ENCODE measurements at places on chromosomes 5 and 9. TPM values are rescaled to one million over a fixed set of nuclear protein-coding genes. Genes with fewer than 3 reads are reported as not detected.

GRCh38 chr9:86659413-86660046, 287.8 kb downstream of the GAS1 start:
- H3K27ac ChIP-seq, result peak overlapping the region; percentile 14
- H3K4me1 ChIP-seq, result peaks cover 5% of the 10 kb centered on the region
- H3K36me3 ChIP-seq, result no peaks in the 10 kb centered on the region
- H3K27me3 ChIP-seq, result peaks cover 11% of the 10 kb centered on the region
- no peak for DNase-seq

DNA sequence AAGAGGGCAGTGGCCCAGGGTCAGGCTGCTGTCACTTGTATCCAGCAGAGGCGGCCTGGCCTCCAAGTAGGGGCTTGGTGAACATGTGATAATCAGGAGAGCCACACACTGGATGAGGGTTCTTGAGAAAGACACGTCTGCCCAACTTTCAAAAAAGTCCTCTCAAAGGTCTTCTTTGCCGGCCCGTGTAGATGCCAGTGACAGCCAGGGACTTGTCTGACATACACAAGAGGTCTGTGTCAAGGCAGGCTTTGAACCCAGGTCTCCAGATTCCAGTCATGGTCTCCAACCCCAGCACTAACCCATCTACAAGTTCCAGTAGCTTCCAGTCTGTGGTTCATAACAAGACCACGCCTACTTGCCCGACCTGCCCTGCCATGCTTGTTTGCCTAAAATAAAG, 7.9 kb upstream of the AMBP start:
- H3K27ac ChIP-seq, result no peak overlapping the region
- peaks cover 3% of the 10 kb centered on the region for H3K36me3 ChIP-seq
- no peak overlapping the region for H3K4me3 ChIP-seq
- peaks cover 4% of the 10 kb centered on the region for H3K27me3 ChIP-seq

- H3K4me1 ChIP-seq, result peaks cover 16% of the 10 kb centered on the region
- H3K27ac ChIP-seq, result peak overlapping the region; percentile 11
- no peaks in the 10 kb centered on the region for H3K27me3 ChIP-seq
- no peaks in the 10 kb centered on the region for H3K36me3 ChIP-seq
- peak; percentile 32 for DNase-seq
Observed at GRCh38 chr9:121748074-121748473, 96.6 kb downstream of the DAB2IP start.

GRCh38 chr5:146410272-146410671, 36.9 kb upstream of the TCERG1 start:
- no peaks in the 10 kb centered on the region for H3K4me1 ChIP-seq
- no peak overlapping the region for H3K27ac ChIP-seq
- no peak overlapping the region for H3K4me3 ChIP-seq
- DNase-seq, result no peak
- H3K36me3 ChIP-seq, result no peaks in the 10 kb centered on the region

- no peak overlapping the region for H3K27ac ChIP-seq
- H3K36me3 ChIP-seq, result peaks cover 5% of the 10 kb centered on the region
- H3K27me3 ChIP-seq, result peaks cover 84% of the 10 kb centered on the region
- H3K4me1 ChIP-seq, result peaks cover 11% of the 10 kb centered on the region
- DNase-seq, result no peak
- H3K4me3 ChIP-seq, result peak overlapping the region; percentile 54
Observed at GRCh38 chr9:101737705-101738565, 512 bp downstream of the GRIN3A start.

- H3K27ac ChIP-seq, result no peak overlapping the region
- peaks cover 10% of the 10 kb centered on the region for H3K27me3 ChIP-seq
- DNase-seq, result no peak
- no peak overlapping the region for H3K4me3 ChIP-seq
- H3K36me3 ChIP-seq, result no peaks in the 10 kb centered on the region
- no peaks in the 10 kb centered on the region for H3K4me1 ChIP-seq
Observed at GRCh38 chr5:168693297-168693696, 114.1 kb upstream of the PANK3 start.

The CARTPT gene
- total RNA-seq, result not detected

- no peaks in the 10 kb centered on the region for H3K36me3 ChIP-seq
- no peak overlapping the region for H3K27ac ChIP-seq
- DNase-seq, result no peak
- no peaks in the 10 kb centered on the region for H3K27me3 ChIP-seq
Observed at GRCh38 chr9:107593224-107593870, 103.8 kb upstream of the KLF4 start.

DNA sequence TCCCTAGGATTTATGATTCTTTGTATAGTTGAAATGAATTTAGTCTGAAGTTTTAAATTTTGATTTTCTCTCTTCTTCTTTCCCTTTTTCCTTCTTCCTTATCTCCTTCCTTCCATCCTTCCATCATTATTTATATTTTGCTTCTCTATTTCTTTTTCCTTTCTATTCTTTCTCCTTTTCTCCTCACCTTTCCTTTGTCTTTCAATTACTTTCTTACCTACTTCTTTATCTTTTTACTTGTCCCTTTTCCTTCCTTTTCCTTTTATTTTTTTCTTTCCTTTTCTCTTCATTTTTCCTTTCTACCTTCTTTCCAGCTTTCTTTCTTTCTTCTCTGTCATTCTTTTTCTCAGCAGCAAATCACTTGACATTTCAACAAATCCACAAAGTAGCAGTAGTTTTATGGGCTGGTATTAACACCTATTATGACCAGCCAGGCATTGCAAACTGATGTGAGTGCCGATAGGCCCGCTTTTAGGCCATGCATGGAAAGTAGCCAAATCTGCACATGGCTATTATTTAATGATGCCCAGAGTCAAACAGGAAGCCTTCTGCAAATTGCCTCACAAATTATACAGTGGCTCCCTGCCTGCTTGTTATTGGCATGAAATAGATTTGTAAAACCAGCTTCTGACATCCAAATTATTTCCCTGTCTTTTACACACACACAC, 37.1 kb upstream of the NR3C1 start:
- no peaks in the 10 kb centered on the region for H3K27me3 ChIP-seq
- no peak overlapping the region for H3K4me3 ChIP-seq
- no peak for DNase-seq
- no peaks in the 10 kb centered on the region for H3K36me3 ChIP-seq

The TMC1 gene
- total RNA-seq, result not detected

GRCh38 chr5:177410575-177410974, 1.2 kb upstream of the F12 start:
- peaks cover 48% of the 10 kb centered on the region for H3K4me1 ChIP-seq
- H3K27ac ChIP-seq, result no peak overlapping the region
- H3K27me3 ChIP-seq, result no peaks in the 10 kb centered on the region
- H3K4me3 ChIP-seq, result no peak overlapping the region
- no peaks in the 10 kb centered on the region for H3K36me3 ChIP-seq

The PGGT1B gene
- total RNA-seq, result 42.6 TPM

The SLC34A3 gene
- total RNA-seq, result not detected

The COMMD10 gene
- total RNA-seq, result 29.0 TPM

- no peaks in the 10 kb centered on the region for H3K36me3 ChIP-seq
- no peak overlapping the region for H3K27ac ChIP-seq
- peak overlapping the region; percentile 92 for H3K4me3 ChIP-seq
- DNase-seq, result no peak
- peaks cover 25% of the 10 kb centered on the region for H3K4me1 ChIP-seq
Observed at GRCh38 chr5:127031863-127032232, 1.5 kb upstream of the MARCHF3 start.

The LCN15 gene
- not detected for total RNA-seq

DNA sequence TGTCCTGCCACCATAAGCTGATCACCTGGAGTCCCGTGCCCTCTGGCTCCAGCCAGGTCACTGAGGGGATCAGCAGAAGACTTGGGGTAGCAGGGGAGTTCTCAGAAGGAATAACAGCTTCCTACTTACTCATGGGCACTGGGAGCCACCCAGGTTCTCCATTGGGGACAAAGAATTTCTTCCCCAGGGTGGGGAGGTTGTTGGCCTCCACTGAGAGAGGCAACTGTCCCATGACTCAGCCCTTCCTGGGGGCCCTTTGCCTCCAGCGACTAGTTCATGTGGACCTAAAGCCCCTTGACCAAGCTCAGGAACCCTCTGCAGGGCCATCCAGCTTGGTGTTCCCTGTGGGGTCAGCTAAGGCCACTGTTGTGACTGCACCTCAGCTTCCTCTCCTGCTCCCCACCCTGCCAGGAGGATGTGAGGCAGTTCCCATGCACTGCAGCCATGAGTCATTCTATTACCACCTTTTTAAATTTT, 175.0 kb downstream of the AUH start:
- peaks cover 3% of the 10 kb centered on the region for H3K4me1 ChIP-seq
- no peak for DNase-seq
- no peak overlapping the region for H3K27ac ChIP-seq
- H3K4me3 ChIP-seq, result no peak overlapping the region
- no peaks in the 10 kb centered on the region for H3K36me3 ChIP-seq

- H3K36me3 ChIP-seq, result peaks cover 45% of the 10 kb centered on the region
- DNase-seq, result no peak
- peaks cover 19% of the 10 kb centered on the region for H3K4me1 ChIP-seq
- H3K27ac ChIP-seq, result no peak overlapping the region
- no peak overlapping the region for H3K4me3 ChIP-seq
Observed at GRCh38 chr9:85602742-85603141, 139.0 kb downstream of the AGTPBP1 start.

The DNAI1 gene
- total RNA-seq, result not detected

GRCh38 chr5:32406650-32407049, 37.9 kb downstream of the ZFR start:
- H3K27ac ChIP-seq, result no peak overlapping the region
- DNase-seq, result no peak
- no peaks in the 10 kb centered on the region for H3K27me3 ChIP-seq
- no peaks in the 10 kb centered on the region for H3K4me1 ChIP-seq

The CARD6 gene
- total RNA-seq, result 1.7 TPM

GRCh38 chr9:116391306-116391900, 237.8 kb downstream of the PAPPA start:
- no peaks in the 10 kb centered on the region for H3K27me3 ChIP-seq
- H3K4me3 ChIP-seq, result no peak overlapping the region
- no peak for DNase-seq
- H3K4me1 ChIP-seq, result no peaks in the 10 kb centered on the region

GRCh38 chr5:176469296-176469695, 21.1 kb downstream of the FAF2 start:
- H3K27ac ChIP-seq, result no peak overlapping the region
- no peak overlapping the region for H3K4me3 ChIP-seq
- no peak for DNase-seq
- H3K4me1 ChIP-seq, result peaks cover 36% of the 10 kb centered on the region
- H3K27me3 ChIP-seq, result no peaks in the 10 kb centered on the region
- H3K36me3 ChIP-seq, result peaks cover 12% of the 10 kb centered on the region

DNA sequence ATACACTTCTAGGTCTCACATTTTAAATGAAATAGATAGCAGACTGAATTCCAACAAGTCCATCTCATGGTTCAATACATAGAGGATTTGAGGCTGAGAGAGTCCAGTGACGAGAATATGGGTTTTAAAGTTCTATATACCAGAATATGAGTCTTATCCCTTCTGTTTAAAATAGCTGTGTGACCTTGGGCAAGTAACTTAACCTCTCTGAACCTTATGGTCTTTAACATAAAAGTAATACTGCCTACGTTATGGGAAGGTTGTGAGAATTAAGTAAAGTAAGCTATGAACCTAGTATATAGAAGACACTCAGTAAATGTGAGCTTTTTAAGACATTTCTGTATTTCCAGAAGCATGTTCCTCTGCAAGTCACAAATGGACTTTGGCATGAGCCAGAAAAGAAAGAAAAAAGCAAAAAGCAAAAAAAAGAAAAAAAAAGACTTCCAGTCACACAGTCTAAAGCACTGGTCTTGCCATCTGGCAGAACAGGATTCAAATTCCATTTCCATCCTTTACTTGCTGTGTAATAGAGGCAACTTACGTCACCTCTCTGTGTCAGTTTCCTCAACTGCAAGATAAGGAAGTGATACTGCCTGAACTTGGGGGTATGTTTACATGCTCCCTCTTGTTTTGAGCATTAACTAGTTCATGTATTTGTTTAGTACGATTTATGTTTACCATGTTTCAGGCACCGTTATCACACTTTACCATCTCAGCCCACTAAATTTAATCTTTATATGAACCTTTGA, 248.2 kb downstream of the TRIM32 start:
- H3K36me3 ChIP-seq, result no peaks in the 10 kb centered on the region
- DNase-seq, result no peak
- no peak overlapping the region for H3K4me3 ChIP-seq
- H3K27ac ChIP-seq, result no peak overlapping the region
- peaks cover 14% of the 10 kb centered on the region for H3K27me3 ChIP-seq

DNA sequence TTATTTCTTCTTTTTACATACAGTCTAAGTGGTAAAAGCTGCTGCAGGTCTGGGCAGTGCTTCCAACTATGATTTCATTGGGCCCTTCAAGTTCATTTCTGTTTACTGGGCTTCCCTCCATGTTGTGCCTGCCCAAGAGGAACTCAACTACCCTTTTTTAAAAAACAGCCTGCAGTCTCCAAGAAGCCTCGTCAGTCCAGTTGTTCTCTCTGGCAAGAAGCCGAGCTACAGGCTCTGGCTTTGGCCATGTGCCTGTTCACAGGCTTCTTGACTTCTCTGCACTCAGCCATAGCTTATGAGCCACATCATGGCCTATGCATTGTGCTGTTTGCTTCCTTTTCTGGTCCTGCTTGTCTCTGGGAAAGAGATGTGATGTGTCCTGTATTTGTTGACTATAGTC, 119.7 kb upstream of the PJA2 start:
- H3K4me1 ChIP-seq, result no peaks in the 10 kb centered on the region
- H3K36me3 ChIP-seq, result no peaks in the 10 kb centered on the region
- no peak overlapping the region for H3K4me3 ChIP-seq
- peaks cover 4% of the 10 kb centered on the region for H3K27me3 ChIP-seq
- H3K27ac ChIP-seq, result no peak overlapping the region
- DNase-seq, result no peak

DNA sequence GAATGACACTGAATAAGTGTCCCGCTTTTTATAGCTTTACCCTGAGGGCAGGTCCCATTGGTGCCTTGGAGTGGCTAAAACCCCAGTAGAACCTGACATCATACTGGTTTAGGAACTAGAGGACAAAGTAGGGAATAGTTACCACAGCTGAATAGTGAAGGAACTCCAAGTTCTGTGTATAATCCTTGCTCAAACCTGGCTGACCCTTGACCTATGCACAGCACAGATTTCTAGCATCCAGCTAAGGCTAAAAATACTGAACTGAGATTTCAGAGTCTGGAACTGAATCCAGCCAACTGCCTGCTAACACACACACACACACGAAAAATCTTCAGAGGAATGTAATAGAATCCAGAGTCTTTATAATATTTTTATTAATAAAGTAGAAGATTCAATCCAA, 50.8 kb downstream of the C5 start:
- H3K4me3 ChIP-seq, result no peak overlapping the region
- no peaks in the 10 kb centered on the region for H3K4me1 ChIP-seq
- no peaks in the 10 kb centered on the region for H3K36me3 ChIP-seq

The SPATA31C1 gene
- total RNA-seq, result not detected

DNA sequence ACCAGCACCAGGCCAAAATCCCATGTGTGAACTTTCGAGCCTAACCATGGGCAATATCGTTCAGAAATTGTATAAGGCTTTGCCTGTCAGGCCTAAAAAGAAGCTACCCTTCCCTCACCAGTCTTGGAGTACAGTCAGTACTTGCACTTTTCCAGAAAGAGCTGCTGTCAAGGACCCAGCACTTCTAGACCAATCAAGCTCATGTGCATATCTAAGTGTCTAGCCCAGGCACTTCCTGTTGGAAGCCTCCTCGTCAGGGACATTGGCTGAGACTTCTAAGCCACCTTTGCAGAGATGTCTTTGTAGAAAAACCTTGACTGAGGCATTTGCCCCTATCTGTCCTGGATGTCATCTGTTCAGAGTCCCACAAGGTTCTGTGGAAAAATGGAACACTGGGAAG, 1930.5 kb downstream of the EFNA5 start:
- H3K27ac ChIP-seq, result no peak overlapping the region
- H3K36me3 ChIP-seq, result no peaks in the 10 kb centered on the region
- no peaks in the 10 kb centered on the region for H3K27me3 ChIP-seq
- no peak overlapping the region for H3K4me3 ChIP-seq
- no peaks in the 10 kb centered on the region for H3K4me1 ChIP-seq

- H3K27ac ChIP-seq, result no peak overlapping the region
- peaks cover 2% of the 10 kb centered on the region for H3K27me3 ChIP-seq
- no peak for DNase-seq
- no peaks in the 10 kb centered on the region for H3K4me1 ChIP-seq
Observed at GRCh38 chr5:7578071-7578470, 182.1 kb downstream of the ADCY2 start.

The CA9 gene
- not detected for total RNA-seq

The AHRR gene
- 5.8 TPM for total RNA-seq

The PCDHGA3 gene
- total RNA-seq, result not detected
